Activated effector memory CD4-positive, alpha-beta T cell treated with Interleukin-2 at 50 U/mL for 16 hours (primary cell): ENCODE measurements at places on chromosomes 4 and X.

- no peak for DNase-seq
Measured at GRCh38 chr4:134539729-134540231, 338.2 kb upstream of the PABPC4L start.

DNA sequence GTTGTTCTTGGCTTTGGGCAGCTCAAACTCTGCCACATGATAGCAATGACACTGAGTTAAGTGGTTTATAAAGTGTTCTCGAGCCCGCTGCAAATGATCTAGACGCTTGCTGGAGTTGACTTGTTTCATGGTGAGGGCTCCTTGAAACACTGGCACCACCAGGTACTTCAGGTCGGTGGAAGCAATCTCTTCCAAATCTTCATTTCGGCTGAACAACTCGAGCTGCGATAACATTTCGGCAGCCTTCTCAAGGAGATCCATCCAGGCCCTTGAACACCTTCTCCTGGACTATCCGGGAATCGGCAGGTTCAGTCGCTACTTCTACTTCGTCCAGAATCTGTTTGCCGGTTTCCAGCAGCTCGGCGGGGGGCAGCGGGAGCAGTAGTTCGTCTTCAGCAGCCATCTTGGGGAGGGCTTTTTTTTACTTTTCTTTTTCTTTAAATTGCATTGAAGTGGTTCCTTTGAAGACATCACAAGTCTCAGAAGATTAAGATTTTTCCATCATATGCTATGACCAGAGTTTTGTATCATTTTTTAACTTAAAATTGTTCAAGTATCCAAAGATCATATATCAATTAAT, 28.0 kb downstream of the HNRNPDL start:
- DNase-seq: no peak

GRCh38 chr4:67470871-67471270, 74.4 kb downstream of the CENPC start:
- DNase-seq: no peak

- DNase-seq: no peak
Measured at GRCh38 chr4:103719830-103720207, at the start of gene TACR3. TACR3 (minus strand) TSS chr4:103719985; CDS start chr4:103719675, 310 bp downstream.

DNA sequence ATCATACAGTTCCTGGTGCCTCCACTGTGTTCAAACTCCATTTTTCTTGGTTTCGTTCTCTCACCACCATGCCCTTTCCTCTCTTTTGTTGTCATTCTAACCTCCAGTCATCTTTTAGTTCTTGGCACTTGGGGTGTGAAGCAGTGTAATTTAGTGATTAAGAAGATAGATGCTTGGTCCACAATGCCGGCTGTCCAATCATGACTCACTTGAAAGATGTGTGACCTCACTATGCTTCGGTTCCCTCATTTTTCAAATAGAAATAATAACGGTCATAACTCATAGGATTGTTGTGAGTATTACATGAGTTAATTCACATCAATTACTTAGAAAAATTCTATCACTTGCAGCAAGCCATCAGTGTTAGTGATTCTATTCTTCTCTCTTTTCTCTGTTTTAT, 327.8 kb downstream of the ADGRL3 start:
- DNase-seq: no peak

- DNase-seq: no peak
Measured at GRCh38 chr4:34636623-34637022, 1607.7 kb downstream of the ARAP2 start.

DNA sequence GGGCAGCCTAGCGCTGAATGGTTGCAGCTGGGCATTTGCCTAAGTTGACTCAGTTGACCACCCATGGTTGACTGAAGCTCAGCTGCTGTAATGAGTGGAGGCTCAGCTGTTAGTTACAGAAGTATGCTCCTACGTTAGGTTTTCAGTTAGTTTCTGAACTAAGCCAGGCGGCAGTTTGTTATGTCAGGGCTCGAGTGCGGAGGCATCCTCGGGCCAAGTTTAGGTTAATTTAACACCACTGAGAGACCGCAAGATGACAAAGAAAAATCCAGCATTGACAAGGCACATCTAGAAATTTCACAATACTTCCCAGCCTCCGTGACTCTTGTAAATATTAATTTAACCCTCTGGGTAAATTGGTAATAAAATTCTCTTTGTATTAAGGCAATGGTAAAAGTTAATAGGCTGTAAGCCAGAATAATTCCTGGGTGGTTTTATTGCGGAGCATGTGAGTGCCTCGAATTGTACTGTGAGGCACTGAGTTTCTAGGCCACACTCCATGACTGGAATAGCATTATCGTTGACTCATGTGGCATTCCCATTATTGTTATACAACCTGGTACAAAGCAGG, 33.1 kb upstream of the CDKN2AIP start:
- no peak for DNase-seq

DNA sequence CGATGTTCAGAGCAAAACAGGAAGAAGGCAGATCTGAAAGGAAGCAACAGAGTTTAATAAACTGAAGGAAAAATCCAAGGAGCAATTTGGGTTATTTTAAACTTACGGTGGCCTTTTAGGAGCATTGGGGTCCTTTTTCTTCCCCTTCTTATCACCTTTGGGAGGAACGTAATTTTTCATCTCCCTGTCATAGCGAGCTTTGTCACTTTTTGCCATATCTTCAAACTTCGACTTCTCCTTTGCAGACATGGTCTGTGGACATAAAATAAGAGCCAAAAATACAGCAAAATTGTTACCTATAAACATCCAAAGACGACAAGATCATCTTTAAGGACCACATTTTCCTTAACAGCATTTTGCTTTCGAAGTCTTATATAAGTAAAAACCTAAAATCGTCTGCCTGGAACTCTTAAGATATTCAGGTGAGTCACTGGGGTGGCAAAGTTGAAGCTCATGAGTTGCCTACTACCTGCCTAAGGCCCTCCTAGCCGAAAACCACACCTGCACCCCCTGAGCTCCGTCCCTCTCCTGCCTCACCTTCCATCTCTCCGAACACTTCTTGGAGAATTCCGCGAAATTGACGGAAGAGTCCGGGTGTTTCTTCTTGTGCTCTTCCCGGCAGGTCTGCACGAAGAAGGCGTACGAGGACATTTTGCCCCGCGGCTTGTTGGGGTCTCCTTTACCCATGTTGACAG, 1.0 kb downstream of the HMGB2 start:
- DNase-seq: peak; percentile 14

DNA sequence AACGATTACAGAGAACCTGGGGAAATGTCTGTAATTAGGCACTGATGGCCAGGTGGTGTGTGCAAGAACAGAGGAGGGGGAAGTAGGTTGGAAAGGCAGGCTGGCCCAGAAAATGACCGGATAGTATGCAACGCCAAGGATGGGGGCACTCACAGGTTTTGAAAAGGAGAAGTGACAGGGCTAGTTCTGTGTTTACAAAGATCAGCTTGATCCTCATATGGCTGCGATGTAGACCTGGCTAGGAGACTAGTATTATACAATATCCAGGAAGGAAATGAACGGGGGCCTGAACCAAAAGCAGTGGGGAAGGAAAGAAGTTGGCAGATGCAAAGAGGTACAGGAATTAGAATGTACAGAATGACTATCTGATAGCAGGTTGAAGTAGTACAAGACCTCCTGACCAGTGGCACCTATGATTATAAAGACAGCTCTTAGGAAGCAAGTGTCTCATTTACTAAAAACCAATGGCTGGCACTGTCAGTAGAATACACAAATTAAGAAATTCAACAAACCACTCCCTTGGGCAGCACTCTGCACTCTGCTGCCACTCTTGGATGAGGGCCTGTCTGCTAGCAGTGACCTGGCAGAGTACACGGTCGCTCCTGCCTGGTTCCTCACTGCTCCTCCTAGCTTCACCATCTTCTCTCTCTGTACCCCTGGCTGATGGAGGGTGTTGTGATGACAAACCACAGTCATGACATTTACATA, 14.1 kb downstream of the MFAP3L start:
- DNase-seq: no peak

DNA sequence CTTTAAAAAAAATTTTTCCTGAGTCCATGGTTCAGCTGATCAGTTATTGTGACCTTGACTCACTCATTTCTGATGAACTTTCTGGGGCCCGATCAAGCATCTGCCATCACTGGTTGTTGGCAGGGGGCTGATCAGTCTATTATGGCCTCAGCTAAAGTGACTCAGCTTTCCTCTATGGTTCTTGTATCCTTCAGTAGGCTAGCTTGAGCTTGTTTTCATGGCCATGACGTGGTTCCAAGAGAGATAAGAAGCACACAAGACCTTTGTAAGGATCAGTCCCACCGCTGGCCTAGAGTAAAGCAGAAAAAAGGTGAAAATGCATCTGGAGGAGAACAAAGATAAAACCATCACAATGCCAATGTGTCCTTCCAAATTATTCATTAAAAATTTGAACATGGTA, 29.8 kb upstream of the EPGN start:
- DNase-seq: no peak
